Fibroblast of lung (primary cell): ENCODE measurements at places on chromosomes 12 and 14. TPM values are rescaled to one million over a fixed set of nuclear protein-coding genes. Genes with fewer than 3 reads are reported as not detected.

DNA sequence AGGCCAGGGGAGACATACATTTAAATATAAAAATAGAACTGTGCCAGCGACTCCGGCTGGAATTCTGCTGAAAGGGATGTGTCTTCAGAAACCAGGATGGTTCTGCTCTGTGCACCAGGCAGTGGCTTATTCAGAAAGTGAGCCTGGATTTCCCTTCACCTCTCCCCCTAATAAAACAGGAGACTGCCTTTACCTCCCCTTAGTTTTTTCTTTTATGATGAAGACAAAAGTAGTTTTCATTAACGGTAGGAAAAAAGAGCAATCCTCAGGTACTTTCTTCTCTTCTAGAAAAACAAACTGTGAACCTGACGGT, 346 bp downstream of the SLC7A8 start:
- no peak for DNase-seq

DNA sequence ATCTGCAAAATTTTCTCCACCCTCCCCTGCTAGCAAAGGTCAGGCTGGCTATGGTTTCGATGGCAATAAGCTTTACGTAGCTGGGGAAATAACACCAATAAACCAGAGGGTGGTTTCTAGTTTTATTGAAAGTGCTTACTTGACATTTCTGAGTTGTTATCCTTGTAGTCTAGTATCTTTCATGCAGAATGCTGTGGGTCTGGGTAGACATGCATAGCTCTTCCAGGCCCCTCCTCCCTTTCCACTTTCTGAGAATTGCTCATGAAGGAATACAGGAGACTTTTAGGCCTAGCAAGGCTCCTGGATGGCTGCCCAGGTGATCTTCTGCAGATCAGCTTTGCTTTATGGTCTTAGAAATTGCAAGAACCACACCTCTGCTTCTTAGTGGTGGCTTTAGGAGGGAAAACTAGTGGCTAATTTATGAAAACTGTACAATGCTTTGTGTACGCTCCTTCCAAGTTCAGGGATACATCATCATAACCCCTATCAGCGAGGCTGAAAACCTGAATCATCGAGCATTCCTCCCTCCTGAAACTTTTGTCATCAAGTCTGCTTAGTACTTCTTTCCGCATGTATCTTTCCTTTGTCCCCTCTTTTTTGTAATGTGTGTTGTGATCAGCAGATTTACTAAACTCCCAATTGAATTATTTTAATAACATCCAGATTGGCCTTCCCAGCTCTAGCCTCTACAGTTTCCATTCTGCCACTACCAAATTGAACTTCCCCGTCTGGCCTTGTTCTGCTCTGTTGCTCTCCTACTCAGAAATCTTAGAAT, 473.0 kb downstream of the RAD51B start:
- peak; percentile 62 for DNase-seq

GRCh38 chr12:47548401-47548800, 157.4 kb downstream of the RPAP3 start:
- DNase-seq: no peak

DNA sequence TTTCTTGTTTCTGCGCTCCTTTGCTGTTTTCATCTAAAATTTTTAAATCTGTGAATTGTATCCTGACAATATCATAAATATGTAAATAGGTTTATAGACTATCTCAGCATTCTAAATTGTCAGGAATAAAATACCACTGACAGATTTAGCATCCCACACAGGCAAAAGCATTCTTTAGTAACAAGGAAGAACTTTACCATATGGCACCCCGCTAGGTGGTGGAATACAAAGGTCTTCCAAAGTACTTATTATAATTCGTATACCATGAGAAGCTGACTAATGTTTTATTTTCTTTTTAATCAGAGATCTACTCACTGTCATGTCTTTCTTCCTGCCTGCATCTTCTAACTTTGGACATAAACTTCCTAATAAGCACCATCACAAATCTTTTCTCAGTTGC, 328.8 kb upstream of the NOVA1 start:
- DNase-seq: no peak

Gene CNTN1
- total RNA-seq: 0.26 and 0.83 TPM in 2 replicates

Gene C12orf54
- not detected in 2 replicates for total RNA-seq

DNA sequence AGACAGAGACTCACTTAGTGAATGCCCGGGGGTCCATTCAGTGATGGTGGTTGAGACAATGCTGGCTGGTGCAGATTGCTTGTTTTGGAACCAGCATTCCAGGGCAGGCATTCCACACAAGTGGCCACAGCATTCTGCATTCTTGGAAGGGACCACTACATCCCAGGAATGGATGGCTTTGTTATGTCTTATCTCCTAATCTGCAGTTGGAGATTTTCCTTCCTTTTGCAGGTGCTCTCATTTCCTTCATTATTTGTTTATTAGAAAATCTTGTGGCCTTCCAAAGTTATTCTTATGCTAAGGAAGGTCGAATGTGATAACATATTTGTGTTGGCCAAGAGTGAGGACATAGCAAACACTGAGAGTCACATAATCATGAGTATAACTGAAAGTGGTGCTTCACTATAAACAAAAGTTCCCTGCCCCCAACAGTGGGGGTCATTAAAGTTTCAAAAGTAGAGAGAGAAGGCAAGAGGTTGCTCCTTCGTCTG, 66.0 kb downstream of the BMP4 start:
- peak; percentile 71 for DNase-seq

DNA sequence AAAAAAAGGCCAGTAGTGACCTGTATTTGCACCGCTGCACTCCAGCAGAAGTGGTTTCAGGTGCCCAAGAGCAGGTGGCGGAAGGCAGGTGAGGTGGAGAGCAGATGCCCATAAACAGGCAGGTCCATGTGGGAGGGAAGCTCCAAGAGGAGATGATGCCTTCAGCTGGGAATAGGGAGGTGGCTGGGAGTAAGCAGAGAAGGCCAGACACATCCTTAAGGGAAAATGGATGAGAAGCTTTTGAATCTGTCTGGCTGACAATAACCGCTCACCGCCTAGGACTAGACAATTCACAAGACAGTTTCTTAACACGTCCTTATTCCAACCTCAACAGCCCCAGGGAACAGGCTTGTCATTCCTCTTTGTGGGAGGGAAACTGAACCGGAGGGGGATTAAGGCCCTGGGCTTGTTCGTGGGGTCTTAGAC, 43.9 kb upstream of the PLEKHG6 start:
- DNase-seq: no peak

DNA sequence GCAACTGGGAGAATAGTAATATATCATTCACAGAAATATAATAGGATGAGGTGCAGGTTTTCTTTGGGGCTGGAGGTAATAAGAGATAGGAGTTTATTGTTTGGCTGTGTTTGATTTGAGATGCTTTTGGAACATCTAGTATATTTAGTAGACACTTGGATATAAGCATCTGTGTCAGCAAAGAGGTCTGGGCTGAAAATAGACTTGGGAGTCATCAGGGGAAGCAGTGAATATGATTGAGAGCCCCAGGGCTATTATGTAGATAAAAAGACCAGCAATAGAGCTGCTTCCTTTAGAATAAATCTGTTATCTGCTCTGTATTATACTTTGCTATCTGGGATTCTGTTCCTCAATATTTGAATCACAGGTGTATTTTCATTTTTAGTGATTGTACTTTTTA, 36.6 kb downstream of the SPATA7 start:
- DNase-seq: no peak
